ENCODE measurements at places on chromosomes 11 and 22.

DNA sequence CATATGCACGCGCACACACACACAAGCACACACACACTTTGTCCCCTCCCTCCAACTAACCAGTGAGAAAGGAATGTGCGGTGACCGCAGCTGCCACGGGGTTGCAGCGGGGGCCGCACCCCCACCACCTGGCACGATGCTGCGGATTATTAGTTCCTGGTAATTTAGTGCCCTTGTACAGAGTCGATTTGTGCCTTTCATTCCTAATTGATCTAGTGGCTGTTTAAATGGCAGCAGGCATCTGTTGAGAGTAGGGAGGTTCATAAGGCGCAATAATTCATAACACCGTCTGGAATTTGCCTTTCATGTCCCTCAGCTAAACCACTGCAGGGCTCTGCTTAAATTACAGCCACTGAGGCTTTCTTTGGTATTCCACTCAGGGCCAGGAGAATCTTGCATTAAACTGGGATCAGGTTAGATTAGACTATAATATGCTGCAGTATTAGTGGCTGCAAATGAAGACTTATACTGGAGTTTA is 113.7 kb downstream of the FEZ1 start:
- no peak for DNase-seq

DNA sequence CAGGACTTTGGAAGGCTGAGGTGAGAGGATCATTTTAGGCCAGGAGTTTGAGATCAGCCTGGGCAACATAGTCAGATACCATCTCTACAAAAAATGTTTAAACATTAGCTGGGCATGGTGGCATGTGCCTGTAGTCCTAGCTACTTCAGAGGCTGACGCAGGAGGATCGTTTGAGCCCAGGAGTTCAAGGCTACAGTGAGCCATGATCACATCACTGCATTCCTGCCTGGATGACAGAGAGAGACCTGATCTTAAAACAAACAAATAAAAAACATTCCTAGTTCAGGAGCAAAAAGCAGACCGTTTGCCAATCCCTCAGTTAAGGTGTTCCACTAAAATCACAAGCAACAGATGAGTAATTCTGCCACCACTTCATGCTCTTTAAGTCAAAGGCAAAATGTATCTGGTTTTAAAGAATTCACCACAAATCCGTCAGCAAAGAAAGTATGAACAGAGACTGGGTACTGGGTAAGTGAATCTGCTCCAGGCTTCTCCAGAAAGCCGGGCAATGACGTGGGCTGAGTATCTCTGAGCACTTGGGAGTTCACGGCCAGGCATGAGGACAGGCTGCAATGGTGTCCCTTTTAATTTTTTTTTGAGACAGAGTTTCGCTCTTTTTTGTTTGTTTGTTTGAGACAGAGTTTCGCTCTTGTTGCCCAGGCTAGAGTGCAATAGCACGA is 19.5 kb downstream of the CLTCL1 start:
- no peak for DNase-seq

GRCh38 chr11:118126082-118126838 is 26.4 kb downstream of the SCN4B start:
- no peak for DNase-seq

GRCh38 chr11:72245263-72245816 is 1.4 kb upstream of the PHOX2A start:
- DNase-seq: no peak

DNA sequence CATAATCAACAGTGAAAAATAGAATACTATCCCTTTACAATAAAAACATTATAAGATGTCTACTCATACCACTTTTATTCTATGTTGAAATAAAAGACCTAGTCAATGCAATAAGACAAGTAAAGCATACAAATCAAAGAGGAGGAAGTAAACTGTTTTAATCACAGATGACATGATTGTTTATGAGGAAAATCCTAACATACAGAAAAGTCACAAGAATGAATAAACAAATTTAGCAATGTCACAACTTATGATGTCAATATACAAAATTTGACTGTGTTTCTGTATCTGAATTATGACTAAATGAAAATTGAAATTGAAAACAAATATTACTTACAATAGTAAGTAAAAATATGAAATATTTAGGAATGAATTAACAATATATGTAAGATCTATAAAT is 221.9 kb upstream of the GRIA4 start:
- DNase-seq: no peak

DNA sequence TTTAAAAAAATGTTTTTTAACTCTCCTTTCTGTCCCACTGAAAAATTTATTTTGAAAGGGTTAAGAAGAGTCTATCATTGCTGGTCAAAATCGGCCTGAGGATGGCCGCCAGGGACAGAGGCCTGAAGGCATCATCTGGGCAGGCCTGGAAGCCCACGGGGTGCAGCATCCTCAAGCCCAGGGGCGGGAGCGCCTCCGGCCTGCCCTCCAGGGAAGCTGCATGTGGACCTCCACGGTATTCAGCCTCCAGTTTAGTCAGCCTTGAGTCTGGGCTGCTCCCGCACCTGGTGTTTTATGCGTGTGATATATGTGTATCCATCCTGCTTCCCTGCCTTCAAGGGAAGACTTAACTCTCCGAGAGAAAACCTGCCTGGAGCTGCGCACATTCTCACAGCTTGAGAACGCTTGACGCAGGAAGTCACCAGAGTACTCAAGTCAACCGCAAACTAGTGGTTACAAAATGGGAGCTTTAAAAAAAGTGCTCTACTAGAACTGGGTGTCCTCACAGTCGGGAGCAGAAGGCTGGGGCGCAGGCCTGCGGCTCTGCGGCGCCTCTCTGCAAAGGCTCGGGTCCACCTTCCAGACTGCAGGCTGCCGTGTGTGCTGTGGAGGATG is 13.6 kb upstream of the BID start:
- DNase-seq: no peak

DNA sequence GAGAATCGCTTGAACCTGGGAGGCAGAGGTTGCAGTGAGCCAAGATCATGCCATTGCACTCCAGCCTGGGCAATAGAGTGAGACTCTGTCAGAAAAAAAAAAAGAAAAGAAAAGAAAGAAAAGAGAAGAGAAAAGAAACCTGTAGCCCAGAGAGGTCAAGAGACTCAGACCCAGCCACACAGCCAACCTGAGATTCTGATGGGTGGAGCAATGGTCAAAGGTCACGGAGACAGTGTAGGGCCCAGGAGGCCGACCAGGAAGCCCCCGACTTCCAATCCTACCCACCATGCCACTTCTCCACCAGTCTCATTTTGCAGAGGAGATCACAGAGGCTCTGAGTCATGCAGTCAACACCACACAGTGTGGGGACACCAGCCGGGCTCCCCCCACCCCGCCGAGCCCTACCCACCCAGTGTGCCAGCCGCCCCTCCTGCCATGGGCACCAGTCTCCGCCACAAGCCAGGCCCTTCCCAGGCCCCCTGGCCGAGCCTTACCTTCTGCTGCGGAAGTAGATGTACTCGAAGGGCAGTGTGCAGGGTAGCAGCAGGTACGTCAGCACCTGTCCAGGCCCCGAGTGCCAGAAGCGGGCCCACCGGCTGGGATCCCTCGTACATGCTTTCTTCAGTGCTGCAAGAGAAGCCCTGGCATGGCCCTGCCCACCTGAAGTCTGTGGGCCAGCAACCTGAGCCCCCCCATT is 7.9 kb downstream of the PNPLA5 start:
- DNase-seq: no peak

DNA sequence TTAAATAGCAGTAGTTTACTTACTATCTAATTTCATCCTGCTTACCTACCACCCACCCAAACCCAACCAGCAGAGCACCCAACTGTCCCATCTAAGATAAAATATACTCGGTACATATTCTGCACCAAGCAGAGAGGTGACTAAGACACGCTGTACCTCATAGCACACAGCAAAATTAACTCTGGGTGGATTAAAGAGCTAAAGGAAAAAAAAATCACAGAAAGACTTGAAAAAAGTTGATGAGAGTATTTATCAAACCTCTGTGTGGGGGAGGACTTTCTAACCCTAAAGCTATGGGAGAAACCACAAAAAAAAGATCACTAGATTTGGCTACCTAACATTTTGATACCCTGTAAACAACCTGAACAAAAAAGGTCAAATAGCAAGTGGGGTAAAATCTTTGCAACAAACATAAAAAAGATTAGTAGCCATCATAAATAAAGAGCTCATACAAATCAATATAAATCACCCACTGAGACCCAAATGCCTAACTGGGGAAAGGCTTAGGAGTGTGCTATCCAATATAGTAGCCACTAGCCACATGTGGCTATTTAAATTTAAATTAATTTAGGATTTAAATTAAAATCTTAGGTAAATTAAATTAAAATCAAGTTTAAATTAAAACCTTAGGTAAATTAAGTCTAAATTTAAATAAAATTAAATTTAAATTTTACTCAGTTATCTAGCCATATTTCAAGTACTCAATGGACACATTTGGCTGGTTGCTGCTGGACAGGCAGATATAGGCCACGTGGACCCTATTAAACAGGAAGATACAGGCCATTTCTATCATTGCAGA is 25.6 kb upstream of the CD5 start:
- DNase-seq: no peak
